ENCODE measurements at places on chromosomes 2 and 18.

DNA sequence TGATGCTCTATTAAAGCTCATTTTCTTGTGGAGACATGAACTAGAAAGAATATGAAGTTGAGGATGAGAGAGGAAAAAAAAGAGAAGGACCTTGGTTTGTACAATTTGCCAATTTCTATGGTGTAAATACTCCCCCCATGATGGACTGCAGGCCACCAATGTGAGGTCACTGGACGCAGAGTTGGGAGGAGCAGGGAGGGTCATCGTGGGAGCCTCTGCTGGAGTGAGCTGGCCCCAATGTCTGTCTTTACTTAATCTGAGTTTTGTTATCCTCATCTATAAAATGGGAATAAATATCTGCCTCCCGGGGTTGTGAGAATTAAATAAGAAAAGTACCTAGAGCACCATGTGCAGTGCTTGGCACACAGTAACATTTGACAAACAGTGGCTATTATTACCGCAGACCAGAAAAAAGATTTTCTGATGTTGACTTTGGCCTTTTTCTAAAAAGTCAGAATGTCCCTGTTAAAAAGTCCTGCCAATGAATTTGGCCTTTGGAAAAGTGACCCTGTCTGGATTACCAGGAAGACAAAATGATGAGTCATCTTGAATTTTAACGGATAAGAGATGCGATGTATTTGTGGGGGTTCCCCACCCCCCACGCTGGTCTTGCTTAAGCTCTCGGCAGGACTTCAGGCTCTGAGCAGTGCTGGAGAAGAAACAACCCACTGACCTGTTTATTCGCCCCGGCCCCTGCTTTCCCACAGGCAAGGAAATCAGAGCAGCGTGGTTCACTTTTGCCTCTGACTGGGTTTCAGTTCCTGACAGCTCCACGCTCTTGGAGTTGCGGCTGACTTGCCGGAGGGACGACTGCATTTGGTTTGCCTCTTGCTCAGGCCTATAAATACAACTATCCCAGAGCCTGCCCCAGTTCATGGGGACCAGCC, 50.3 kb upstream of the FOSL2 start:
- DNase-seq: no peak

GRCh38 chr2:150809103-150809502, 321.6 kb upstream of the RND3 start:
- no peak for DNase-seq

DNA sequence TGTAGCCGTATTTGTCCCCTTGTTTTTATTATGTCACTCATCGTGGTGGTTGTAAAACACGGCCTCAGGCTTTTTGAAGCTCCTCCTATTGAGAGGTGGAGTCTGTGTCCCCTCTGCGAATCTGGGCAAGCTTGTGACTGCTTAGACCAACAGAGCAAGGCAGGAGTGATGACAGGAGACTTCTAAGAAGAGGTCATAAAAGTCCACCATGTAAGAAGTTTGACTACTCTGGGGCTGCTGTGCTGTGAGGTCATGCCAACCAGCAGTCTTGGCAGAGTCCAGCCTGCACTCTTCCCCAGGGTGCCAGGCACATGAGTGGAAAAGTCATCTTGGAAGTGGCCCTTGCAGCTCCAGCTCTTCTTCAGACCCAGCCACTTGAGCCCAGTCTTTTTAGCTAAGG, 83.8 kb upstream of the SPTBN1 start:
- DNase-seq: no peak

DNA sequence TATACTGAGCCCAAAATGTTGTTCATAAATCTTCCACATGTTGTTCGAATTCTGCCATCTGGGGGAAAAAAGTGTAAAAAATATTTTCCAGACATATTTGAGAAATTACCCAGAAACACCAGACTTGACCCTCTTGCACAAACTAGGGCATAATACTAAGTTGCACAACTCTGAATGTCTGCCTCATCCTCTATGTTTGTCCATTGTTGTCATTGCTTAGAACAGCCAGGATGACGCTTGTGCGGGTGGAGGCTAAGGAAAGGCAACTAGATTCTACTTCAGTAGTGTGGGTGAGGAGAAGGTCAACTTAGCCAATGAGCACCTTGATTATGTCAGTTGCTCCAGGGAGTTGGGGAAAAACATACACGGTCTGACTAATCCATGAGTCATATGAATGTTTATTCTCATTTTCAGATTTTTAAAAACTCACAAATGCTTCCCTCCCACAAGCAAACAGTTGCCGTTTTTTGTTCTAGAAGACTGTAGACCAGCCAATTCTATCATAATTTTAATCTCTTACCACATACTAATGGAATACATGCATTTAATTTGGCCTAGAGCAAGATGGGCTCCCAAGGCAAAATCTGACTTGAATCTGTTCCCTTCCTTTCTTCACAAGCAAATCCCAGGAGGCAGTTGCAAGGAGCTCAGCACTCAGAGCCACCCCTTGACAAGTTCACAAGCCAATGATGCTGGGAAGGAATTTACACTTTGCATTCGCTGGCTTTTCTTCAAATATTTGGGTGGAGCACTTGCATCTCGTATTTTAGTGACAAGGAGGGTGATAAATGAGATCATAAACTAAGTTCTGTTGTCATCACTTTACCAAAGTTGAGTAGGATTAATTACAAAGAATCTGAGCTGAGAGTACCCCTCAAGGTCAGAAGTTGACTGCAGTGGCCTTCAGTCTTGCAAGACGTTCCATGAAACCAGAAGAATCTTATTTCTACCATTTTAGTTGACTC, 163.2 kb upstream of the TWIST2 start:
- no peak for DNase-seq

DNA sequence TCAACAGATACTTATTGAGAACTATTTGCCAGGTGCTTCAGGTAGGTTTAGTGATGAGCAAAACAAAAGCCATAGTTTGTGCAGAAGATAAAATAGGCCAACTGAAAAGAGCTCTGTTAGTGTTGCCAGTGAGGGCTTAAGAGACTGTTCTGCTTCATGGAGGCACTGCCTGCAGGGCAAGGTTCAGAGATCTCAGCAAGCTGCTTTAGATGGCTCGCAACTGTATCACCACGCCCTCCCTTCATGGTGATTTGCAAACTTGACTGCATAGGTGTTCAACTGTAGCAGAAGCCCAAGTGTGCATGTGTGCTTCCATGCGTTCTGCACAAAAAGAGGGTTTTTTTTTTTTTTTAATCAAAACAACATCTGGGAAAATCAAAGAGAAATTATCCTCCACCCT, 84.5 kb downstream of the RAPH1 start:
- no peak for DNase-seq

DNA sequence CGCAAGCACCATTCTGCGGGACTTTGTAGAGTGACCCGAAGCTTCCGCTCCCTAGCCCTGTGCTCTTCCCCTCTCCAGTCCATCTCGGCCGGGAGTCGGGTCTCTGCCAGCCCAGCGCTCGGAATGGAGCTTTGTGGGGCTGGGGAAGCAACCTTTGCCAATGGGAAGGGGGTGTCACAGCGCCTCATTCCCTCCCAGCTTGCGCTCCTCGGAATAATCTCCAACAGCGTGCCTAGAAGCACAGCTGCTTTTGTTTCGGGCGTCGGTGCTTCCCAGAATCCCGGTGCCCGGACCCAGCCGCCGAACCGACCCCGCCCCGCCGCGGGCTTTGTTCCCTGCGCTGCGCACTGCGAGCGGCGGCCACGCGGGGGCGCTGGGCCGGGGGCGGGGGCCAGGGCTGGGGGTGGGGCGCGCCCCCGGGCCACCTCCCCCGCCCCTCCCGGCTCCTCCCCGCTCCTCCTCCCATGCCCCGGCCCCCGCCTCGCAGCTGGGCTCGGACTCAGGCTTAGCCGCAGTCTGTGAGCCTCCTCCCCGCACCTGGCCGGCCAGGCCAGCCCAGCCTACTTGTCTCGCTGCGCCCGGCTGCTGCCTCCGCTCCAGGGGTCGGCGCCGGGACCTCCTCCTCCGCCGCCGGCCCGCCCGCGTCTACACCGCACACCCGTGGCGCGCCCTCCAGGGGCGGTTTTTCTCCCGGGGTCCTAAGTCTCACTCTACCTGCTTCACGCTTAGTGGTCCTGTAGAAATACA, 77.7 kb upstream of the SMAD2 start:
- peak; percentile 17 for DNase-seq

DNA sequence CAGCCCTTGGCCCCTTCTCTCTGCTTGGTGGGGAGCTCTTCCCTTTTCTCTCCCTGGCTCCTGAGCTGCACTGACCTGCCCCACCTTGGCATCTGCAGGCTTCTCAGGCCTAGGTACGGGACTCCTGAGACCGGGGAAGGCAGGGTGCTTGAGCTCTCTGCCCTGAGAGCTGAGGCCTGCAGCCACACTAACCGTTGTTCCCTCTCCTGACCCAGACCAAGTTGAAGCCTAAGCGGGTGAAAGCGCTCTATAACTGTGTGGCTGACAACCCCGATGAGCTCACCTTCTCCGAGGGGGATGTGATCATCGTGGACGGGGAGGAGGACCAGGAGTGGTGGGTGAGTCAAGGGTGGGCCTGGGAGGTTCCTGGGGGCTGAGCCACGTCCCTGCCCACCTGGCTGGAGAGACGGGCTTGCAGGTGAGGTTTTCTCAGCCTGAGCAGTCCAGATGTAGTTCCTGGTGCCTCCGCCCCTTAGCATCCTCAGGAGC, 22.2 kb downstream of the ITGB1BP1 start:
- no peak for DNase-seq

GRCh38 chr2:147017951-147018645, 826.7 kb upstream of the ACVR2A start:
- DNase-seq: no peak

GRCh38 chr2:44939106-44940048, 2.1 kb upstream of the SIX3 start:
- no peak for DNase-seq

- DNase-seq: no peak
Measured at GRCh38 chr2:134323777-134324176, 69.9 kb downstream of the MGAT5 start.

All from stimulated activated CD8-positive, alpha-beta memory T cell treated with anti-CD3 and anti-CD28 coated beads, Interleukin-2, amount 100 ng/mL, for 1 hour (primary cell).